ENCODE measurements at places on chromosomes 3 and 15. TPM values are rescaled to one million over a fixed set of nuclear protein-coding genes. Genes with fewer than 3 reads are reported as not detected.
A peak's percentile ranks its signal among the peaks of the same experiment; 100 is the strongest.

The IL17RB gene
- 0.47 TPM for polyA plus RNA-seq

DNA sequence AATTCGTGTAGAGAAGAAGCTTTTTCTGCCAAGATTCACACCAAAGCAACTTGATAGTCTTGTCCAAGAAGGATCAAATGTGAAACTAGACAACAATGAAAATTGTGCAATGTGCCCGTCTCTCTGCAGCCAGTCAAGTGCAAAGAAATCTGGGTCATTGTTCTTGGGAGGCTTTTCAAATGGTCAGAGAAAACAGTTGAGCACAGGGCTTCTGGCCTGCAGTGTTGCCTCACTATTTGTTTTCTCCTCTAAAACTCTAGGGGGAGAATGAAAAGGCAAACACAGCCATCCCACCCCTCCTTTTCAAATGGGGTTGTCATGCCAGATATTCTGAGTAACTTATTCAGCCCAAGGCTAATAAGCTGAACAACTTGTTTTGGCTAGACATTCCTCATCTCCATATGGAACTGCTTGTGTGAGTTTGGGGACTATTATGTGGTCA, 417.6 kb upstream of the CDIN1 start:
- H3K4me1 ChIP-seq, result no peaks in the 10 kb centered on the region
- DNase-seq, result no peak
- H3K4me3 ChIP-seq, result no peak overlapping the region
- no peaks in the 10 kb centered on the region for H3K36me3 ChIP-seq
- H3K27me3 ChIP-seq, result no peaks in the 10 kb centered on the region

The GP9 gene
- not detected for polyA plus RNA-seq

The CAMP gene
- polyA plus RNA-seq, result not detected

- H3K27ac ChIP-seq, result no peak overlapping the region
- H3K36me3 ChIP-seq, result no peaks in the 10 kb centered on the region
- H3K4me3 ChIP-seq, result no peak overlapping the region
- H3K27me3 ChIP-seq, result no peaks in the 10 kb centered on the region
- DNase-seq, result no peak
These were observed 40.3 kb downstream of the COPS2 start for GRCh38 chr15:49115062-49115461.

The FAM107A gene
- polyA plus RNA-seq, result not detected

The C3orf52 gene
- polyA plus RNA-seq, result 1.3 TPM

DNA sequence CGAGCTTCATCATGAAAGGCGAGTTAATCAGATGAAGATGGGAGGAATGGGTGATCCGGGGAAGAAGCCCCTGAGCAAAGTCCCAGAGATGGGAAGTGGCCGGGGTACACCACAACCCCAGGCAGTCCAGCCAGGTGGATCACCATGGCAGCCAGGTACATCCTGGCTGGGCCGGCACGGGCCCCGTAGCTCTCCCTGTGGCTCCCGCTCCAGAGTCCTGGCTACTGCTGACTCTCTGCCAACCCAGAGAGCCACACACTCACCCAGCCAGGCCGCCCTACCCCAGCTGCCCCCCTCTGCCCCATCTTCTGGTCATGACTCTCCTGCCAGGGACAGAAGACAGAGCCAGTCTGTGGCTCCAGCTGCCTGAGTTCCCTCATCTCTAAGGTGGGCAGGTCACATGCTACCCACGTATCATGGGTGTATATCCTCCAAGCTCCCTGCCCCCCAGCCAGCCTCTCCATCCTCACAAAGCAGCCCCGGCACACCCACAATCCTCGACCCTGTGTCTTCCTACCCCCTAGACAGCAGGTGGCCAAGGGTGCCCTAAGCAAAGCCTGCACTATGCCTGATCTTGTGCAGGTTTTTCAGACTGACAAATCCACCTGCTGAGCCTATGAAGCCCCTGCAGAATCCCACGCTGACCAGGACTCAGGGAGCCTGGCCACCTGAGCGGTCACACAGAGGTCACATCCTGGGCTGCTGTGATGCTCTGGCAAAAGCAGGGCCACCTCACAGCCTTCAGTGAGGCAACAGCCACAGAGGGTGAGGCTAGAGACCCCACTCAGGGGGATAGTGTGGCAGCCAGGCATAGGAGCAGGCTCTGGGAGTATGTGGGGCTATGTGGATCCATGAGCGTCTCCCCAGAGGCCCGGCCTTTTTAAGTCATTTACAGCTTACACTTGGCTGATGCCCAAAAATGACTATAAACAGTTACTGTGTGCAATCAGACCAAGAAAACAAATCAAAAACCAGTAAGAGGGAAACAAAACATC, 13.2 kb downstream of the XXYLT1 start:
- no peaks in the 10 kb centered on the region for H3K27me3 ChIP-seq
- H3K27ac ChIP-seq, result no peak overlapping the region
- H3K4me1 ChIP-seq, result peaks cover 17% of the 10 kb centered on the region

- H3K27me3 ChIP-seq, result no peaks in the 10 kb centered on the region
- no peak overlapping the region for H3K4me3 ChIP-seq
- no peaks in the 10 kb centered on the region for H3K4me1 ChIP-seq
- H3K27ac ChIP-seq, result no peak overlapping the region
- H3K36me3 ChIP-seq, result no peaks in the 10 kb centered on the region
These were observed 236.5 kb downstream of the SQOR start for GRCh38 chr15:45871121-45871855.

- H3K36me3 ChIP-seq, result no peaks in the 10 kb centered on the region
- H3K4me3 ChIP-seq, result no peak overlapping the region
- no peaks in the 10 kb centered on the region for H3K27me3 ChIP-seq
- H3K4me1 ChIP-seq, result no peaks in the 10 kb centered on the region
These were observed 15.1 kb upstream of the TCAIM start for GRCh38 chr3:44323341-44323955.

The TLE3 gene
- polyA plus RNA-seq, result 15.2 TPM

GRCh38 chr3:98846101-98846500, 55.4 kb downstream of the DCBLD2 start:
- no peaks in the 10 kb centered on the region for H3K4me1 ChIP-seq

The CLDN18 gene
- polyA plus RNA-seq, result not detected

DNA sequence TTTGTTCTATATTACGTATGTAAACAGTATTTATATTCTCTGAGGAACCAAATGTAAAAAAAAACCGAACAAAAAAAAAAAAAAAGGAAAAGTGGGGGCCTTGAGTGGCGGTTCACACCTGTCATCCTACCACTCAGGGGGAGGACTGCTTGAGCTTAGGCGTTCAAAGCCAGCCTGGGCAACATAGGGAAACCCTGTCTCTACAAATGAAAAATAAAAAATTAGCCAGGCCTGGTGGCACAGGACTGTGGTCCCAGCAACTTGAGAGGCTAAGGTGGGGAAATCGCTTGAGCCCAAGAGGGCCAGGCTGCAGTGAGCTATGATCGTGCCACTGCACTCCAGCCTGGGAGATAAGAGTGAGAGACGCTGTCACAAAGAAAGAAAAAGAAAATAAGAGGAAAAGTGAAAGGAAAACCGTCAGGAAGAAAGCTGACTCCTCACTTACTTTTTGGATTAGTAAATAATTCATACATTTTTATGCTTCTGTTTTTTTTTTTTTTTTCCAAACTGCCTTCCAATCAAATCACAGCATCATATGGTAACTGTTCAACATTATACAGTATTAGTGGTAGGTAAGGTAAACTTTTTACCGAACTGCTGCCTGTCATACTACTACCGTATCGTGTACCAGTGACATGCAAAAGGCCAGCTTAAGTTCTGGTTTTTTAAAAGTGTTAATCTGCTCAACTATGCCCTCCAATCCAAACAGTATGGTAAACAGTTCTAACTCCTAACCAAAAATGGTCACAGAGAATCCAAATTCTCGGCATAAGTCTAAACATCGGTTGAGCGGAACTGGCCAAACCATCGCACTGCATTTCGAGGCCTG, 1.2 kb downstream of the PHC3 start:
- peaks cover 19% of the 10 kb centered on the region for H3K4me1 ChIP-seq
- no peak for DNase-seq
- peak overlapping the region; percentile 98 for H3K27ac ChIP-seq
- no peaks in the 10 kb centered on the region for H3K27me3 ChIP-seq
- H3K36me3 ChIP-seq, result peaks cover 25% of the 10 kb centered on the region

DNA sequence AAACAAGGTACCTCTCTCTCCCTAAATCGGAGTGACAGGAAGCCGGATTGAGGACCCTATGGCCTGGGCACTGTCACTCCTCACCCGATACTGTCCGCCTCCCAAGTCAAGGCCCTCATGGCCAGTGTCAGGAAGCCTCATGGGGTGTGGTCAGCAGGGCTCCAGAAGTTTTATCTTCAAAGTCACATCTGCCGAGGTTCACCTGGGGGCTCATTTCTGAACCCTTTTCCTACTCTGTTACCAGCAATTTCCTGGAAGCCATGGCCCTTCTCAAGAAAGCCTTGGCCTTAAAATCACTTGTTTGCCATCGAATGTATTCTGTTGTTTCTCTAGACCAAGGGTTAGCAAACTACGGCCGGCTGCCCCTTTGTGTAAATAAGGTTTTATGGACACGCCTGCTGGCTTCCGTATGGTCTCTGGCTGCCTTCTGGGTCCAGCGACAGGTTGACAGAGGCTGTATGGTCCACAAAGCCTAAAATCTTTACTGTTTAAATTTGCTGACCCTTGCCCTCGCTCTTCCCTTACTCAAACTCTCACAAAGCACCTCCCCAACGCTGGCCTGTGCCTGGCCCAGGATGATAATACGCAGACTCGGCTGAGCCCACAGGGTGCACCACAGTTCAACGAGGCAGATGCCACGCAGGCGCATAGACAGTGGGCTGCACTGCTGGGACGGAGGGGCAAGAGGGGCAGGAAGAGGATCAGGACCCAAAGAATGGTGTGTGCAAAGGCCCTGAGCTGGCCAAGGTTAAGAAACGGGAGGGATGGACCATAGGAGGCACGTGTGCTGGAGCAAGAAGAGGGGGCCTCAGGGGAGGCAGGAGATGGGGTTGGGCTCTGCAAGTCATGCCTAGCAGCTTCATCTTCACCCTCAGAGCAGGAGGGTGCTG, 24.7 kb upstream of the DUSP7 start:
- no peak overlapping the region for H3K4me3 ChIP-seq
- DNase-seq, result no peak
- no peak overlapping the region for H3K27ac ChIP-seq
- H3K27me3 ChIP-seq, result no peaks in the 10 kb centered on the region
- H3K36me3 ChIP-seq, result no peaks in the 10 kb centered on the region

DNA sequence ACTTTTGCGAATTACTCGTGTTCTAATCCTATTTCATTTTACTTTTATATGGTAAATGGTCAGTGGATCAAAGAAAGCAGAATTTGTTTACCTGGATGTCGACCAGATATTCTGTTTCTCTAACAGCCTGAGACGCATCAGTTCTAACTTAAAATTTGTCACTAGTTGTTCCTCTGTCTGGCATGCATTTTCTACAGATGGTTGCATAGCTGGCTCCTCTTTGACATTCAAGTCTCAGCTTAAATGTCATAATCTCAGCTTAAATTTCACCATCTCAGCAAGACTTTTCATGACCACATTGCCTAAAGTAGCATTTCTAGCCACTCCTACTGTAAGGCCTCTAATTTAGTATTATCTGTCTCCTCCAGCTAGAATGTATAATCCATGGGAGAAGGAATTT, 609.3 kb downstream of the AGBL1 start:
- DNase-seq, result no peak
- H3K27me3 ChIP-seq, result no peaks in the 10 kb centered on the region
- H3K4me3 ChIP-seq, result no peak overlapping the region
- no peak overlapping the region for H3K27ac ChIP-seq

- no peaks in the 10 kb centered on the region for H3K4me1 ChIP-seq
- no peaks in the 10 kb centered on the region for H3K27me3 ChIP-seq
- no peak for DNase-seq
- H3K36me3 ChIP-seq, result no peaks in the 10 kb centered on the region
- no peak overlapping the region for H3K27ac ChIP-seq
These were observed 7.0 kb downstream of the CHAC1 start for GRCh38 chr15:40960151-40960885.

DNA sequence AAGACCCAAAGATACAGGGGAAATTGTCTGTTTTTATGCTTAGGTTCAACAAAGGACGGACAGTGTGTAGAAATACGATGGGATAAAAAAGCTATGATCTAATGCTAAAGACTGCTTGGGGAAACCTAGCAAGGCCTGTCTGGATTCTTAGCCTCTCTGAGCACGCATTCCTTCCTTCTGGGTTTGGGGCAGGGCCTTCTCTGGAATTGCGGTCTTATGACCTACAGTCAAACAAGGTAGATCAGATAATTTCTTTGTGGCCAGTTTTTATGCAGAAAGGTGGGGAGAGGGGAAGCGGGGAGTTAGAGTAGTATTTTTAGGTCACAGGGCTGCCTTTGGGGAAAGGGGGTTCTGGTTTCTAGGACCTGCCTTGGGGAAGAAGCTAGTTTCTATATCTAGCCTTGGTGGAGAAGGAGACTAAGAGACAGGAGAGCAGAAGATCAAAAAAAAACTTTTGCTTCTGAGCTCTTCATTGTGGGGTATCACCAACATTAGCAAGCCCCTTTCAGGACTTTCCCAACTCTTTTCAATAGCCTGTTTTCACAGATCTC, 39.1 kb upstream of the LIPC start:
- H3K27ac ChIP-seq, result no peak overlapping the region
- no peaks in the 10 kb centered on the region for H3K36me3 ChIP-seq
- H3K4me3 ChIP-seq, result no peak overlapping the region
- DNase-seq, result no peak
- no peaks in the 10 kb centered on the region for H3K4me1 ChIP-seq

The SH2D7 gene
- not detected for polyA plus RNA-seq

- no peaks in the 10 kb centered on the region for H3K36me3 ChIP-seq
- no peak overlapping the region for H3K27ac ChIP-seq
- no peaks in the 10 kb centered on the region for H3K4me1 ChIP-seq
- no peak for DNase-seq
These were observed 12.4 kb downstream of the RTF1 start for GRCh38 chr15:41429003-41429890.

The TM6SF1 gene
- not detected for polyA plus RNA-seq

The AP4E1 gene
- 3.0 TPM for polyA plus RNA-seq

DNA sequence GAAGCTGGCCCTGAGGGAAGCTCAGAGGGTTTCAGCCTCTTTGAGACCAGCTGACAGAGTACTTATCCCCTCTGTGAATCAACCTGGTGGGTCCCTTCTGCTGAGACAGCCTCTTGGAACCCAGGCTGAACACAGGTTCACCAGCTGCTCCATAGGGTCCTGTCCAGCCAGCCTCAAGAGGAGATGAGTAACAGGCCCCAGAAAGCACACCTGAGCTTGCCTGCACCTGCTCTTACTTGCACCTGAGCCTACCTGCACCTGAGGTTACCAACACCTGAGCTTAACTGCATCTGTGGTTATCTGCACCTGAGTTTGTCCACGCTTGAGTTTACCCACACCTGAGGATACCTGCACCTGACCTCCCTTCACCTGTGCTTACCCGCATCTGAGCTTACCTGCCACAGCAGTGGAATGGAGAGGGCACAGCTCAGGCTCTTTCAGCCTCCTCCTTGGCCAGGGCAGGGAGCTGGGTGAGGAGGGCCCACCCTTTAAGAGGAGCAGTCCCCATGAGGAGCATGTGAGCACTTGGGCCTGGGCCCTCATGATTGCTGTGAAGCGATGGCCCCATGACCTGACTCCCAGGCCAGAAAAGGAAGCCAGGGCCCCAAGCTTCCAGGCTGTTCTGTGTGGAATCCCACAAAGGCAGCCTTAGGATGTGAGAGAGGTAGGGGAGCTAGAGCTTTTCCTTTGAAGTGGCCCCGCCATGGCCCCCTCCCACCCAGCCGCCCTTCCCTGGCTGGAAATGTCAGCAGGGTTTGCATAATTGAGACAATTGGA, at the start of gene TRPM1:
TSS of gene TRPM1 (minus strand) at position 464 of the 777 bp plus-strand sequence. CDS start 20,370 bp downstream, outside the sequence.
- H3K27ac ChIP-seq, result no peak within 1 kb of the TSS
- H3K36me3 ChIP-seq, result no peaks in the 10 kb centered on the region
- H3K4me3 ChIP-seq, result no peak within 1 kb of the TSS
- no peaks in the 10 kb centered on the region for H3K27me3 ChIP-seq

The ALDH1A3 gene
- not detected for polyA plus RNA-seq

The RBP2 gene
- polyA plus RNA-seq, result not detected

The SUCNR1 gene
- not detected for polyA plus RNA-seq

The DUOX2 gene
- polyA plus RNA-seq, result not detected

The GRK7 gene
- not detected for polyA plus RNA-seq

All from naive thymus-derived CD4-positive, alpha-beta T cell (primary cell).